GF-D8 (cell line): ENCODE measurements at places on chromosomes 4 and X.

GRCh38 chr4:98446499-98447375, 185.6 kb downstream of the RAP1GDS1 start:
- DNase-seq = peak; percentile 55

DNA sequence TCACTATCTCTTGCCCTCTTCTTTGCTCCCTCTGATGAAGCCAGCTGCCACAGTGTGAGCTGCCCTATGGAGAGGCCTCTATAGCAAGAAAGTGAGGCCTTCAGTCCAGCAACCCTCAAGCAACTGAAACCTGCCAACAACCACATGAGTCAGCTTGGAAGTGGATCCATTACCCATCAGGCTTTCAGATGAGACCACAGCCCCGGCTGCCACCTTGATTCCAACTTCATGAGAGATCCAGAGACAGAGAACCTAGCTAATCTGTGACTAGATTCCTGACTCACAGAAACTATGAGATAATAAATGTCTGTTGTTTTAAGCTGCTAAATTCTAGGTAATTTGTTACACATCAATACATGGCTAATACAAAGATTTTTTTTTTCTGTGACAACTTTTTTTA, 20.4 kb upstream of the WAS start:
- DNase-seq = no peak

GRCh38 chr4:37040816-37041215, 203.7 kb upstream of the NWD2 start:
- no peak for DNase-seq

DNA sequence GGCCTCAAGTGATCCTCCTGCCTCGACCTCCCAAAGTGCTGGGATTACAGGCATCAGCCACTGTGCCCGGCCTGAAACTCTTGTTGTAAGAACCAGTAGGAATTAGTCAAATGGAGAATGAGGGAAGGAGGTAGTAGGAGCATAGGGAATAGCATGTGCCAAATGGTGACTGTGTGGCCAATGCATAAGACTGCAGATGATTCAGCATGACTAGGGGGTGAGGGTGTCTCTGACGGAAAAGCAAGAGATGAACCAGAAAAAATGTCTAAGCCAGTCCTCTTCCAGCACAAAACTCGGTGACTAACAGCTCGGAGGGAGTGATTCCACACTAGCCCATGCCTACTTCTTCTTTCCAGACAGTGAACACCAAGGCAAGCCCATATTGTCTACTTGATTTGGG, 58.2 kb upstream of the DUSP21 start:
- no peak for DNase-seq

DNA sequence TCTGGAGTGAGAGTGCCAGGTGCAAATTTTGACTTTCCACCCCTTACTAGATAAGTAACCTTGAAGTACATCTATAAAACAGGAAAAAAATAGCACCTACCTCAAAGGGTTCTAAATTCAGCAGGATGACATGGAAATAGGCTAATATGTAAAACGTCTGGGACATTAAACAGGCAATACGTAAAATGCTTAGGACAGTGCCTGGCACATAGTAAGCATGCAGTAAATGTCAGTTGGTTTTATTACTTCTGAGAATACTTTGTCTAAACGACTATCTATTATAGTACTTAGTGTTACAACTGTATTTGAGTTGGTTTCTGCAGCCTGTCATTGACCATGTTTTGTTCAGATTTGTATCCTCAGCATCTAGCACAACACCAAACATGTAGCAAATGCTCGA, 70.8 kb downstream of the ARX start:
- DNase-seq = no peak

DNA sequence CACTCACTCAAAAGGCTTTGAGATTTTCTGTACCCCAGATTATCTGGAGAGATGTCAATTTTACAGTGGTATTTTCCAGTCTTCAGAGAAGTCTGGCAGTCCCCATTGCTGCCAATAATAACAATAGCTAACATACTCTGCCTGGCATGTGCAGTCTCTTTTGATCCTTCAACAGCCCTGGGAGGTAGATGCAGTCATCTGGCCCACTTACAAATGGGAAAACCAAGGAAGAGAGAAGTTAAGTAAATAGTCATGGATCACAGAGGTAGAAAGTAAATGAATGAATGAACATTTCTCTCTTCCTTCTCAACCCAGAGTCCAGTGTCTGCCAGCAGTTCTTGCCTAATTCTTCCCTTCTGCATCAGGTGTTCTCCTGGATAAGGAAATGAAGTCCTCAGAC, 113.0 kb upstream of the EDNRA start:
- no peak for DNase-seq

- DNase-seq = no peak
These were observed 254.2 kb downstream of the CBR4 start for GRCh38 chr4:168755598-168756477.
